NCI-H524 (cell line): ENCODE measurements at places on chromosomes 3 and 15.

DNA sequence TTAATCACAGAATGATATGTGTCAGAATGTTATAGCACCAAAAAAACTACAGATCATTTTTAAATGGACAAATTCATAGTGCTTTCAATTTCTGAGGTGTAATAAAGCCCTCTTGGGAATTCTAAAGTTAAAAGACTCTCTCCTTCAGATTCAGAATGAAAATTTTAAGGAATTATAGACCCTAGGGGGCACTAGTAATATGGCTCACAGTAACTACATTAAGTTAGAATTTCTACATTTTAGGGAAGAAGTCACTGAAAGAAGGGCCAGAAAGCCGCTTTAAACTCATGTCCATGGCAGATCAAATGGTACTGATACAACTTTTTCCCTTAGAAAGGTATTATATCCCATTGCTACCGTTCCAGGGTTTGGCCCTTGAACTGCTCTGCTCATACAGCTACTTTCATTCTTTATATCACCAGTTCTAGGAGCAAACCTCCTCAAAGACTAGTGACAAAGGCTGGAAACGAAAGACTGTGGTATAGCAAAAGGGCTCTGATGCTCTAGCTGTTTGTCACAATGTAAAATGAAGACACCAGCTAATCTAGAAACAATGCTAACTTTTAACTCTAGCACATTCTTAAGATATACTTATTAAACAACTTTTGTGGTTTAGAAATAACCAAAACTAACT is 18.1 kb downstream of the DAZL start:
- DNase-seq: no peak

- DNase-seq: no peak
Measured at GRCh38 chr3:11088831-11089230, 65.5 kb upstream of the HRH1 start.

- DNase-seq: no peak
Measured at GRCh38 chr15:46854564-46854963, 862.7 kb upstream of the SEMA6D start.

GRCh38 chr3:160403796-160404470 is 4.5 kb downstream of the SMC4 start:
- DNase-seq: no peak
